A549 treated with RU486 at 1 μM for 4 hours (cell line): ENCODE measurements at places on chromosomes 1 and 21. TPM values are rescaled to one million over a fixed set of nuclear protein-coding genes. Genes with fewer than 3 reads are reported as not detected.

PDXK gene
- total RNA-seq: 197 to 323 TPM (median 270 TPM) in 5 replicates

MPL gene
- 0.31 TPM in 1 of 5 replicates, not detected in the others for total RNA-seq

FCRL1 gene
- total RNA-seq: not detected in 5 replicates

LCE1A gene
- total RNA-seq: not detected in 5 replicates

AKT3 gene
- 15.5 to 25.5 TPM (median 22.6 TPM) in 5 replicates for total RNA-seq

OR10J1 gene
- total RNA-seq: not detected in 5 replicates
